ENCODE measurements at places on chromosomes 16 and 17. TPM values are rescaled to one million over a fixed set of nuclear protein-coding genes. Genes with fewer than 3 reads are reported as not detected.

HOXB8 gene
- 0.24 TPM for total RNA-seq

SNAI3 gene
- not detected for total RNA-seq

DNA sequence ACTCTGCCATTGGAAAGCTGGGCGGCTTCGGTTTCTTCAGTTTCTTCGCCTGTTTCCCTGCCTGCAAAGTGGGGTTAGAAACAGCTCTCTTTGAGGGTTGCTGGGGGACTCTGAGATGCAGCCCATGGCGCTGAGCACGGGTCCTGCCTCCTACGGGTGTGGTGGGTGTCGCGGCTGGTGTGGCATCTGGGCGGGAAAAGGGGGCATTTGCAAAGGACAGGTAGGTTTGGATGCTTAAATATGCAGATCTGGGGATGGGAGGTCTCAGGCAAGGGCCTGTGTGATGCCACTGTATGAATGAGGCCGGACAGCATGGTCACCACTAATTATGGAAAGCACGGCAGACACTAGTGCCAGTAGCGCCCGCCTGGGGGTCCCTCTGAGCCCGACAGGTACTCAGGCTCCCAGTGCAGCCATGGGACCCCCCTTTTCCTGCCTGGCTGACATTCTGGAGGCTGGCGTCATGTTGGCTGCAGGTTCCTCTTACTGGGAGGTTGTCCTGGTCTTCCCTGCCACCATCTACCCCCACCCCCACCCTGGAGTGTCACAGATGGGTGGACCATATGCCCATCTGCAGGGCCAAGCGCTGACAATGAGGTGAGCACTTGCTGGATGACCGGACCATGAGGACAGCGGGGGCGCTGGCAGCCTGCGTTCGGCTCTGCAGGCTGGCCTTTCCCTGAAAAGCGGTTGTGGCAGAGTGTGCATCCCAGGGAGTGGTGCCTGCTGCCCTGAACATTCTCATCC lies 237.7 kb downstream of the SEC14L1 start:
- DNase-seq, result no peak

ITGAD gene
- not detected for total RNA-seq

- DNase-seq, result no peak
These were observed 64.3 kb upstream of the RCVRN start for GRCh38 chr17:9969301-9969935.

DNA sequence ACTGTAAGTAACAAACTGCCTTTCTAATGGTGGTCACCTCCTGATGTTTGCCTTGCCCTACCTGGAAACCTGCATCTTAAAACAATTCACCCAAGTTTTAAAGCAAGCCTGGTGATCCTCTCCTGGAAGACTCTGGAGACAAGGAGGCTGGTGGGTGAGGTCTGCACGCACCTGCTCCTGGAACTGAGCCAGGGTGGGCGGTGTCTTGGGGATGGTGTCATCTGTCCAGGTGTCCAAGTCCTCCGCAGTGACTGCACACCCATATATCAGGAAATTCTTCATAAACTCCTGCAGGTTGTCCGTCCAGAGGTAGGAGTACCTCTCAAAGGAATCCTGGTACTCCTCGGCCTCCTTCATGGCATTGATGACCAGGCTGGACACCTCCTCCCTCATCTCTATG lies 44.9 kb downstream of the DNAH17 start:
- DNase-seq, result no peak

DNA sequence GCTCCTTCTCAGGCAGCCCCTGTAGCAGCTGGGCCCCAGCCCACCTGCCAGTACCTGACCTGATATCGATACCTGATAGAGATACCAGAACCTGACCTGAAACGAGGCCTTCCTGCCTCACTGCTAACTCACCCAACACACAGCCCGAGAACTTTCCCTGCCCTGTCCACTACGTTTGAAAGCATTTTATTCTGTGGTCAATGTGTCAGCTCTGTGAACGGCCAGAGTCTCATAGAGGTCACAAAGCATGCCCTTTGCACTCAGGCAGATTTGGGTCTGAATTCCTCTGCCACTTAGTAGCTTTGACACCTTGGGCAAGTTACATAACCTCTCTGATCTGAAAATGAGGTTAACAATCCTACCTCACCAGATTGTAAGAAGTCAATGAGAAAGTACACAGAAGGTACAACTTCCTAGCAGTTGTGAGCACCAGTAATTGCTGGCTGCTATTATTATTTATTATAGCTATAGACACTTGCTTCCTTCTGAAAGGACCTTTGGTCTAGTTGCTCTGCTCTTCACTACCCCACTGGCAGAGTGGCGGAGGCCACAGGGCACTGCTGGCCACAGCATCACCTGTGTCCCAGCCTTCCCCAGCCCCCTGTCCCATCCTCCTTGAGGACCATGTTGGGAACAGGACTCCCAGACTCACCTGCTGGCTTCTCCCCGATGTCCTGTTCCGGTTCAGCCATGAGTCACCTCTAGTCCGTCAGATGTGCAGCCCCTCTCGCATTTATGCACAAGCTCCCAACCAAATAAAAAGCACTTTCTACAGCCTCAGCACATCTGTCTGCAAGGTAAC lies 895 bp downstream of the ANKRD40CL start:
- no peak for DNase-seq

HAP1 gene
- total RNA-seq, result not detected
